ENCODE measurements at places on chromosomes 1 and 21. TPM values are rescaled to one million over a fixed set of nuclear protein-coding genes. Genes with fewer than 3 reads are reported as not detected.
A peak's percentile ranks its signal among the peaks of the same experiment; 100 is the strongest.

Gene MCL1
- polyA plus RNA-seq, result 153 TPM

Gene PAPPA2
- 46.0 TPM for polyA plus RNA-seq

Gene ANXA9
- polyA plus RNA-seq, result 17.9 TPM

Gene S100A12
- polyA plus RNA-seq, result 1.6 TPM

Gene MIS18A
- 22.9 TPM for polyA plus RNA-seq

Gene VHLL
- polyA plus RNA-seq, result not detected

Gene HCN3
- 12.2 TPM for polyA plus RNA-seq

Gene CD53
- polyA plus RNA-seq, result 6.6 TPM

Gene MAEL
- 1.9 TPM for polyA plus RNA-seq

Gene GJA9
- 0.58 TPM for polyA plus RNA-seq

DNA sequence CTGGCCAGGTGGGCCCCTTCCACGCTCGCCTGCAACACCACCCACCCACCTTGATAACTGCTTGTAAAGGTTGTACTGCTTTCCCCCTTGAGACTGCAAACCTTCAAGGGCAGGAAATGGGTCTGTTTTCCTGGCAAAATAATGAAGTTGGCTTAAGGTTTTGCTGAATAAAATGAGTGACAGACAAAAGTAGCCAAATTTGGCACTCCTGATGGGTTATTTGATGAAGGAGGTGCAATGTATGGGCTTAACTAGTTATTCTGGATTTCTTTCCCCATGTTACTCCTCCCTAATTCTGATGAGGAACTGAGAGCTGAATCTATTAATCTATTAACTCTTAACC, 14.6 kb upstream of the HLCS start:
- DNase-seq, result no peak

- DNase-seq, result no peak
These were observed 37.4 kb upstream of the DISP1 start for GRCh38 chr1:222777463-222777862.

DNA sequence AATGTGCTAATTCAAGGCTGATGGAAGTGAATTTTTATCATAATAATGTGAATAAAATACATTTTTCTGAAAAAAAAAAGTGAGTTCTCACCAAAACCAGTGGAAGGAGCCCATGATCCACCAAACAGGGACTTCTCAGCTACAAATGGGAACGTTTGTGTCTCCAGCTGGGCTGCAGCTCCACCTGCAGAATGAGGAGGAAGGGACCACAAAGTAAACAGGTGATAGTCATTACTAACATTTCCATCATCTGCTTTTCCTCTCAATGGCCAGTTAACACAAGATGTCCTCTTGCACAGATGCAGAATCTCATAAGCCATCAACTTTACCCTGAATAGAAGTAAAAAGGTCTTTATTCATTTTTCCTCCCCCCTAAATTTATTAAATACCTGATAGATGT, 246.2 kb downstream of the MRPL39 start:
- no peak for DNase-seq

DNA sequence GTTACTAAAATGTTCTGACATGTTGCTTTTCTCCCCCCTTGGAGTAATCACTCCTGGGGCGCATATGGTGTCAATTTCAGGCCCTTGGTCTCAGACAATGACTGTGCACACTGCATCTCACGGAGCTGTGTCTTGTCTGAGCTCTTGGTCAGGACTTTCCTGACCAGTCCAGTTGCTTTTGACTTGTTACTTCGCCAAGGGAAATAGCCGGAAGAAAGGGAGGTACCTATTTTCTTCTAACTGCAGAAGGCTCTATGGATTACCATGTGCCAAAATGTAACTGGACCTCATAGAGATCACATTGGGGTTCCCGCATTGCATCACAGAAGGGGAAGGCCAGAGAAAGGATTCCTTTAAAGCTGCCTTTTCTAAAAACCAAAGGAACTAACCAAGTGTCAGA, 68.6 kb downstream of the SPAG17 start:
- no peak for DNase-seq

GRCh38 chr1:170700842-170701615, 37.1 kb downstream of the PRRX1 start:
- no peak for DNase-seq

- no peak for DNase-seq
These were observed 14.5 kb downstream of the RASSF5 start for GRCh38 chr1:206521694-206522402.

DNA sequence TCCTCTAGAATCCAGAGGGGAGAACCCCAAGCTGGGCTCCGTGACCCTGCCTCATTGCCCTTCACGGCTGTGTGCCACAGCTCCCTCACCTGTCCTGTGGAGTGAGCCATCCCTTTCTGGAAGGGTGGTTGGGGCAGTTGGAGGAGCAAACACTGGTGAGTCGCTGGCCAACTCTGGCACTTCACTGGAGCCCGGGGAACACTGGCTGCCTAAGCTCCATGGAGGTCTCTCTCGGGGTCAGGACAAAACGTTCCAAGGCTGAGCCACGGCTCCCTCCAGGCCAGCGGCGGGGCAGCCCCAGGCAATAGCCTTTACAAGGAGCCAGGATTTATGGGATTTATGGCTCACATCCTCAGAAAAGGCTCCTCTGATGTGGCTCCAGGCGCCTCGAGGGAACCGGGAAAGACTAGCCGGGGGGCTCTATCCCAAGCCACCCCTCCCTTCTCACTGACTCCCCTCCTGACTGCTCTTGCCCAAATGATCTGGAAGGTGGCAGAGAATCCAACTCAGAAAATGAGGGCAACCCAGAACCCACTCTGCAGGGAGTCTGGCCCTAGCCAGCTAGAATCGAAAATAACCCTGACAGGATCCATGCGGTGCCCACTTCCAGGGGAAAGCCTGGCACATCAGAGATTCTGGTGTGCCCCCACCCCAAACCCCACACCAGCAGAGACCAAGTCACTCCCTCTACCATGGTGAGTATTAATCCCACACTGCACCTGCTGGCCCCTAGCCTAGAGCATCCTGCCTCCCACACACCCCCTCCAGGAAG, 75.2 kb downstream of the GLIS1 start:
- DNase-seq, result no peak

DNA sequence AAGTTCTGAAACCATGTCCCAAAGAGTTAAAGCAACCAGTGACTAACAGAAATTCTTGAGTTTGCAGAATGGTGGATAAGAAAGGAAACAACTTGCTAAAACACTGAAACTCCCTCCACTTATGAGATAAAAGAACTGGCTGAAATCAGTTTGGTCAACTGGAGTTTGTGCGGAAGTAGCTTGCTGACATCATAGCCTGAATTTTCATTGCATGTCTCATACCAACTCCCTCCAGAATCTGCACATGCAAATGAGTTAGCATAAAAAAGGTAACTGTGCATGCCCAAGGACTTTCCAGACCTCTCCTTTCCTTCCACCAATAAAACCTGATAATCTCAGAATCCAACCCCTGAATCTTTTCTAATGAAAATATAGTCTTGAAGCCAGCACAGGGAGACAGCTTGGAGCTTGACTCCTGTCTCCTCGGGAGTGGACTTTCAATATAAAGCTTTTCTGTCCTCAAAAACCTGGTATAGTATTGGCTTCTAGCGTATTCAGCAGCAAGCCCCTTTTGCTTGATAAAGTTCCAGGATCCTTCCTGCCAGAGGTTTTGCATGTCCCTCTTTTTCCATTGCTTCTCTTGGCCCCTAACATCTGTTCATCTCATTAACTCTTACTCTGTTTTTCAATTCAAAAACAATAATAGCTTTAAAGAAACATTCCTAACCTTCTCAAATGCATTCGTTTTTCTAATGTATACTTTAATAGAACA, 785.8 kb upstream of the ADGRL4 start:
- no peak for DNase-seq

DNA sequence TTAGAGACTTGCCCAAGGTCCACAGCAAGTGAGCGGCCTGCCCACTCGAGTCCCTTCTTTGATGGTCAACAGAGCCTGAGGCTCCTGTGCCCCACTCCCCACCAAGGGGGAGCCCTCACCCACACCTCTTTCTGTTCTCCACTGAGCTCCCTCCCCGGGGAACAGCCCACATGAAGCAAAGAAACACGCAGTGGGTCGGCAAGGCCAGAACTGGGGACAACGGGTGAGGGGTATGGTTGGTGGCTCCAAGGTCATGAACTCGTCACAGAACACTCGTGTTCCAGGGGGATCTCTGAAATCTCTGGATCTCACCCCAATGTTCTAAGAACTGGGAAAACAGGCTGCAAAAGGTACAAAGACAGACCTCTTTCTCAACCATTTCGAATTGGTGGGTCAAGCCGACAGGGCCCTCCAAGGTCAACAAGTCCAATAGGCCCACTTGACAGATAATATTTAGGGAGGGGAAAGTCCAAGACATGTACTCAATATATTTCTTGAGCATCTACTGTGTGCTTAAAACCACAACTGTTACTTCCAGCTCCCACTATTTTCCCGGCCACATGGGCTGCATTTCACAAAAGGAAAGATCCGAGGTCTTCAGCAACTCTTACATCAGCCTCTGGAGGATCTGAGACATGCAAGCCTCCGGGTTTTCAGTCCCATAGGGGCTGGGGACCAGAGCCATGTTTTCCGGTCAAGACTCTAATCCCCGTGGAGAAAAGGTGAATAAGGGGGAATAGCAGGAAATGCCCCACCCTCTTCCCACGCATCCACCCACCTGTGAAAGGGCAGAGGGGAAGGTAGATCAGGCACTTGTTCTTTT, 1.1 kb upstream of the RAP1GAP start:
- no peak for DNase-seq

- DNase-seq, result no peak
These were observed 36.1 kb downstream of the L1TD1 start for GRCh38 chr1:62230718-62231117.

- peak; percentile 45 for DNase-seq
These were observed 587.3 kb downstream of the PTPRC start for GRCh38 chr1:199226163-199226562.

DNA sequence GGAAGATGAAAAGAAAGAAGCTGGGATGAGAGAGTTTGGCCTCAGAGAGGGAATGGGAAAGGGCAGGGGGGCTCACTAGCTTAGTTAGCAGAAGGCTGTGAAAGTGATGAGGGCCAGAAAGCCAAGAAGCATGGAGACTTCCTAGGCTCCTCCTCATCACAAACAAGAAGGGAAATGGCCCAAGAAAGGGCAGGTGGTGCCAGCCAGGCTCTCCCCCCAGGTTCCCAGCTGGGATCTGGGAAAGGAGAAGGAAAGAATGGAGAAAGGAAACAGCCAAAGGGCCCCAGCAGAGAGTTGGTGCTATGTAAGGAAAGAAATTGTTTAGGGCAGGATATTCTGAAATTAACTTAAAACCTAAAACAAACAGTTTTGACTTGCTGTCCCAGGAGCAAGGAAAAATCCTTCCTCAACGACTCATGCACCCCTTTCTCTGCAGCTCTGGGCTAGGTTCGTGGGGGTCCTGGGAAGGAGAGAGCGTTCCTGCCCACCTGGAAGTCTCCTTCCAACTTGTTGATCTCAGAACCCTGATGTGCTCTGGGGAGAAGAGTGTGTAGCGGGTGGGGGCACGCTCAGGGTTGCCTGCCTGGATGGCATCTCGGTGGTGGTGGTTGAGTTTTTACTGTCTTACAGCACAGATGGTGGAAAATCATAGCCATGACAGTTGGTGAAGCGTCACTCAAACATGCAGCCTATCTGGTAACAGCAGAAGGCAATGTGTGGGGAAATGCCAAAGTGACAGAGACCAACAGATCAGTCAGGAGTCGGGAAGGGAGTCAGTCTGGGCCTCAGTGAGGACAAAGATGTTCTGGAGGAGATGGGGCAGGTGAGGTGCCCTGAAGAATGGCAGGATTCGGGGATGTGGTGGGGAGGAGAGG, 147.3 kb downstream of the CLIC6 start:
- DNase-seq, result no peak

DNA sequence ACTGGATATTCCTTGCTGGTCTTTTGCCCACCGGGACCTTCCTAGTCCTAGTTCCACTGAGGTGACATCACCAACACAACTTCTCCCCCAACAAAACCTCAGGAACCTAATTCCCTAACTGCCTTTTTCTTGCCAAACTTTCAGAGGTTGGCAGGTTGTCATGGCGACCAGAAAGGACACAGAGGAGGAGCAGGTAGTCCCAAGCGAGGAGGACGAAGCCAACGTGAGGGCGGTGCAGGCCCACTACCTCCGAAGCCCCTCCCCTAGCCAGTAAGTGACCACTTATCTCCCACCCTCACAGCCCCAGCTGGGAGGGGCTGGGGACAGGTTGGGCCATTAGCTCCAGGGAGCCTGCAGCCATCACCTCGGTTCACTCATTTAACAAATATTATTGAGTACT, 815 bp downstream of the STYXL2 start:
- no peak for DNase-seq

GRCh38 chr21:16330082-16330907, 600.5 kb downstream of the USP25 start:
- DNase-seq, result peak; percentile 84

DNA sequence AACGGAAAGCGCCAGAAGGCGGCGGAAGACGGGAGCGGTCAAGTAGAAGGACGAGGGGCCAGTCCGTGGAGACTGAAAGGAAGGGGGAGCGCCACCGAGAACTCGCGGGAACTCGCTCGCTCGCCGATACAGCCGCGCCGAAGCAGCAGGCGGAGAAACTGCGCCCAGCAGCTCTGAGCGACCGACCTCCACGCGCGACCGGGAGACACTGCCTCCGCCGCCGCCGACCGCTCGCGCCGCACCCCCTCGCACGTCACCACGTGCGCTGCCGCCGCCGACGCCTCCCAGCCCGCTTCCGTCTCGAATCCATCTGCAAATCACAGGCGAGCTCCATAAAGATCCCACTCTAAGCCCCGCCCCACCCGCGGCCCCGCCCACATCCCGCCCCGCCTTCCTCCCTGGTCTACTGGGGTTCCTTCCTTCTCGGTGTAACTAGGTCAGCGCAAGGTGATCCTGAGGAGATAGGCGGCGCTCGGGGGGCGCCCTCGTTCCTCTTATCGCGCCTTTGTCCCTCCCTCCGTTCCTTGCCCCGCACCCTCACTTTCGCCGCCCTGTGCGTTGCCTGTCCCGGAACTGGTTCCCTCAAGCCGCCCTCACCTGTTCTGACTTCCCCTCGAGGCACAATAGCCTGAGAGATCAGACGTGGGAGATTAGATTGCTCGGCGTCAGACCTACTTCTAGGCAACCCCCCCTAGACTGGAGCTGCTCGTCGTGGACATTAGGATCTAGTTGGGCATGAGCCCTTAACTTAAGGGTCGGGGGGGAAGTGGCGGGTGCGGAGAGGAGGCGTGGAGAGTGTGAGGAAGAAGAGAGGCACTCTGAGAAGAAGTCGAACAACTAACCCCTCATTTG, at the start of gene IVNS1ABP:
IVNS1ABP (minus strand) TSS at position 210 of the 852 bp plus-strand sequence. CDS start 7,750 bp downstream, outside the sequence.
- DNase-seq, result peak; percentile 94

DNA sequence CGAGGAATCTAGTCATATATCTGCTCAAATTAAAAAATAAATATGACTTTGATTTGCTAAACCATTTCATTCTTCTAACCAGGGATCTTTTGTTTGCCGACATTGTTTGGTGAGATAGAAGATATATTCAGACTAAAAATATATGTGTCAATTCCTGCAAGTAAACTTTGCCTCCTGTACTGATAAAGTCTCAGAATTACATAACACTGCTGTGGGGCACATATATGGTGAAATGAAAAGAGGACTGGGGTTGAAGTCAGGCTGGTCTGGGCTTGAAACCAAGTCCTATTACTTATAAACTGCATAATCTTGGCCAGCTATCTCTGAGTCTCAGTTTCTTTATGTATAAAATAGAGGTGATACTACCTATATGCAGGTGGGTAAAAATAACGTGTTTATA, 9.8 kb downstream of the SCMH1 start:
- no peak for DNase-seq

- peak; percentile 86 for DNase-seq
These were observed 14.1 kb downstream of the INTS3 start for GRCh38 chr1:153741986-153742385.

- no peak for DNase-seq
These were observed 1.5 kb upstream of the TINAGL1 start for GRCh38 chr1:31574749-31575368.

GRCh38 chr1:156461781-156462647, 38.6 kb downstream of the MEF2D start:
- no peak for DNase-seq

GRCh38 chr1:221725735-221726672, 15.9 kb downstream of the DUSP10 start:
- DNase-seq, result no peak

Data from renal pelvis (tissue), 12 donors.